NCI-H1092 (cell line): ENCODE measurements at places on chromosomes 2 and 18.

DNA sequence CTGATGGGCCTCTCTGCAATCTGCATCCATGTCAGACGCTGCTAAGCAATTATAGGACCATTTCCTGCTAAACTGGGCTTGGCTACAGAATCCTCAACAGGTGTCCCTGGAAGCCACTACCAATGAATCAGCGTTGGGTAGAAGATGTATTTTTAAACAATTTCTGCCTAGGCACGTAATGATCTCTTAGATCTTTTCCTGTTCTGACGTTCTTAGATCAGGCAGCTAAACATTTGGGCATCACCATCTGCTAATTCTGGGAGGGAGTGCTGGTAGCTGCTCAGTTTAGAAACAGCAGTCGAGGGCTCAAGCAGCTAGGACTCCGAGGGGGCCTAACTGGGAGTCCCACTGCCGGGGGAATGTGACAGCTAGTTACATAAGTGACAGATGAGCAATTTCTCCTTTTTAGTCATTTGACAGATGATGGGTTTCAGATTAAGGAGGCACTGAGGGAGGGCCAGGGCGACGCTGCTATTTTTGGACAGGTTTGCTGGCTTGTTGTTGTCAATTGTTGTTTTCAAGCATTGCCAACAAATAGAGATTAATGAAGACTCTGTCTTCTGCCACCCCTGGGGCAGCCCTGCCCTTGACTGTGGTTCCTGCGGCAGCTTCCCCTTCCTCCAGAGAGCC lies 92.7 kb downstream of the MRO start:
- no peak for DNase-seq

DNA sequence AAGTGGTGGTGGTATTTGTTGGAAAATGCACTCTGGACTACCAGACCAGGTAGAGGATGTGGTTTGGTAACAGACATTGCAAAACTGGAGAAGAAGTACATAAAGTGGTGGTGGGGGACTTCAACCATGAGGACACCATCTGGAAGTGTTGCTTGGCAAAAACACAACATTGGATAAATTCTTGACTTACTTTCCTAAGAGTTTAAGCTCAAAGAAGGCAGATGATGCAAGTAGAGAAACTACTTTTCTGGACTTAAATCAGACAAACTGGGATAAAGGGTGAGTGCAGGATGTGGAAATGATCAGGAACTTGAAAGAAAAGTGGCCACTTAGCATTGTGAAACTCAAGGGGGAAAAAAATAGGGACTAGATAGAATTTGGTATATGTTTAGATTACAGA lies 487.4 kb downstream of the ZEB2 start:
- DNase-seq = no peak

- DNase-seq = no peak
Observed at GRCh38 chr2:133338224-133338623, 230.0 kb downstream of the NCKAP5 start.

- no peak for DNase-seq
Observed at GRCh38 chr2:23121968-23122648, 262.9 kb upstream of the KLHL29 start.

DNA sequence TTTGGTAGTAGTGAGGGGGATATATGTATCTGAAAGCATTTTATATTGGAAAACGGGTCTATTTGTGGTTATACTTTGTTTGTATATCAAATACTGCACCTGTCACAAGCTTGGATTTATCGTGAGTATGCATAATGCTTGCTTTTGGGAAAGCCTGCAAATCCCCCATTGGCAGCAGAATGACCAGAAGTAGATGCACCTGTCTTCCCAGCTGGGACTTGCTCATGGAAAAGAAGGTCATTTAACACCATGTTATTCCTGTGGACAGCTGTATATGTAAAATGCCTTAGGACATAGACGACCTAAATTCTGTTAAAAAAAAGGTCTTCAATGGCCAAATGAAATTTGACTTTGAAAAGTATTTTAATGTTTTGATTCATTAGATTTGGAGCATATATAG lies 599.4 kb downstream of the XIRP2 start:
- DNase-seq = no peak

DNA sequence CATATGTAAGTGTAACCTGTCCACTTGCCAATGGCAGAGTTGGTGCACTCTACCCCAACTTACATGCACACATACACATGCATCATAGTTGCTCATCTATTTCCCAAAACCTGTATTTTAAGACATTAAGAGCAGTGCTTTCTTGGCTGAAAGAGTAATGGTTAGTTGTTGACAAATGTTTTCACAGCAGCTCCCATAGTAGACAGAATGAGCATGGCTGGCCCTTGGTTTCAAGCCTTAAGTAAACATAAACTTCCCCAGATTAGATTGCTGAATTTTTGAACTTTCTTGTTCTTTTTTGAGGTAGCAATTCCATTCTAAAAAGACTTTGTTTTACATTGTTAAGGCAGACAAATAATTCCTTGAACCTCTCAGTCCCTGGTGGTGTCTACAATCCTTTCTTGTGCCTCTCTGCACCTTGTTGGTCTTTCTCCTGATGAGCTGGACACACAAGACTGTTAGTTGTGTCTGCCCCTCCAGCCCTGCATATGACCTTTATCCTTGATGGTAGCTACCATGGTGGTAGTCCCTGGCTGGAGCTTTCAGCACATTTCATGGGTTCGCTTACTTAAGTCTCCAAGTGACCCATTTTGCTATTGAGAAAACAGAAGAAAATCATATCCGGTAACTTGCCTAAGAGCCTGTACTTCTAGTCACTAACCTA lies 580.1 kb upstream of the ID2 start:
- DNase-seq = no peak

DNA sequence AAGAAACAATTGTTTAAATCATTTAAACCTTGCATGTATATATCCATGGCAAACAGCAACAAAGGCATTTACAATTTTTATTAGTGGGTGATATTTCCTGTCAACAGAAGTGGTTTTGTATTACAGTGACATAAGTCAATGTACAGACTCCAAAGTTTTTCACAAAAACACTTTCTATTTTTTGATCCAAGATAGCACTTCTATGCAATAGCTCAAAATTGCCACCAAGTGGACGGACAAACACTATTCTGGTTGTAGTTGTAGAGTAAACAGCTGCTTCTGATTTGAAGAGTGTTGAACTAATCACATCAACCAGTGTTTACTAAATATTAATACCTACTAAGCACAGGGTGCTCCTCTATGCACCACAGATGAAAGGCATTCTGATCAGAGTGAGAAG lies 421.4 kb downstream of the NCKAP5 start:
- no peak for DNase-seq

DNA sequence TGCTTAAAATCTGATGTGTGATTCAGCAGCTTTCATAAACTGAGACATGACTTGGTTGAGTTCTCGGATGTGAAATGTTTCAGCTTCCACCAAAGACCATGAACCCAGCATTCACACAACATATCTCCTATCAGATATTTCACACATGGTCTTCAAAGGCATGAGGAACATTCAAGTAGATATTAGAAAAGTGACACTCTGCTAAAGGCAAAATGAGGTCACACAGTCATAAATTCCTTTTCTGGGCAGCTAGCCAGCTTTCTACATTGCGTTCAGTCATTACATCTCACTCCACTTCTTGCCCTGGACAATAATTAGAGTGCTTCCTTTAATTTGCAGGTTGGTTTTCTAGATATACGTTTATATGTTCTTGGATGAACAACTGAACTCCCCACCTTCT lies 96.7 kb downstream of the GAREM1 start:
- peak; percentile 64 for DNase-seq
